GM23338 (cell line): ENCODE measurements at places on chromosomes 7 and 10. TPM values are rescaled to one million over a fixed set of nuclear protein-coding genes. Genes with fewer than 3 reads are reported as not detected.
A peak's percentile ranks its signal among the peaks of the same experiment; 100 is the strongest.

DNA sequence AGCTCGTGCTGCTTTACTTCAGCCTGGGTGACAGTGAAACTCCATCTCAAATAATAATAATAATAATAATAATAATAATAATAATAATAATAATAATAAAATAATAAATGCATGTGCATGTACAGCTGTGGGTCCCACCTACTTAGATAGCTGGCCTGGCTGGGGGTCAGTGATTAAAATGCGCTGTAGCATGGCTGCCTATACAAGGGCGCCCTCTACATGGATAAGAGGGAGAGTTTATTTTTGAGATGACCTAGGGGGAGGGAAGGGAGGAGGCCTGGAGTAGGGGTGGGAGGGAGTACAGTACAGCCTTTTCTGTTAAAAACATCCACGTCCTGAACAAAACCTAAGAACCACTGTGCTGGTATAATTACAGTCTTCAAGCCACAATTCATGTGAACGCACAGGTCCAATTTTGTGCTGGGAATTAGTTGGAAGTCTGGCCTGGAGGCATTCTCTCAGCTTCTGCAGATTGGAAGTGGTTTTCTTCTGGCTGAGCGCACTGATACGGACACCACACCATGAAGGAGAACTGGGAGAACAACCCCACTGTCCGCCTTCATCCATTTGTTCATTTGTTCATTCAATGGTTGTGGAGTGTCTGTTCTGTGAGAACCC lies 146.5 kb downstream of the TMEM178B start:
- DNase-seq, result peak; percentile 75

Gene ZNF804B
- polyA plus RNA-seq, result not detected in 2 replicates

DNA sequence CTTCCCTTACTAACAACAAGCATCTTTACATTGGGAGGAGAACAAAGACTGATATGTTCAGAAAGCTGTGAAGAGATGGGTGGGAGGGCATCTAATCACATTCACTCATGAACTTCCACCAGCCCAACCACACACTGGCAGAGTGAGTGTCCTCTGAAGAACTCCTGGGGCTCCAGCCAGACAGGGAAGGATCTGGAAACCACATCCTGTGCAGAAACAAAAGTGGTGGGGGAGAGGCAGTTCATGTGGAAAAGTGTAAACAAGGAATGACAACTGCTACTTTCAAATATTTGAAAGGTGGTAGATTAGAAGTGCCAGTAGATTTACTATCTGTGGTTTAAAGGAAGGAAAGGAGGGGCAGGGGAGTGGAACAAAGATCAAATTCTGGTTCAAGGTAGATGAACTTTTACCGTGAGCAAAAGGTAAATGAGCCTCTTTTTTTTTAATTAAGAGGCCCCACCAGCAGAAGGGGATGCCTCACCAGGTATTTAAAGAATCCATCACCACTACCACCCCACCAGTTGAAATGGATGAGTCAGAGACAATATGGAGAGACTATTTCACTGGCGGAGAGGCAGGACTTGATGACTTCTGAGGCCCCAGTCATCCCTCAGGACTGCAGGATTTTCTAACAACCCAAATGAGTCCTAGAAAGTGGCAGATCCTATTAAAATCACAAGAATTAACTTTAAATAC lies 34.5 kb downstream of the GOT1 start:
- DNase-seq, result no peak

Gene ARHGEF5
- polyA plus RNA-seq, result 10.2 TPM in 2 replicates

- no peak for DNase-seq
Measured at GRCh38 chr7:3415861-3416312, 114.8 kb downstream of the SDK1 start.

DNA sequence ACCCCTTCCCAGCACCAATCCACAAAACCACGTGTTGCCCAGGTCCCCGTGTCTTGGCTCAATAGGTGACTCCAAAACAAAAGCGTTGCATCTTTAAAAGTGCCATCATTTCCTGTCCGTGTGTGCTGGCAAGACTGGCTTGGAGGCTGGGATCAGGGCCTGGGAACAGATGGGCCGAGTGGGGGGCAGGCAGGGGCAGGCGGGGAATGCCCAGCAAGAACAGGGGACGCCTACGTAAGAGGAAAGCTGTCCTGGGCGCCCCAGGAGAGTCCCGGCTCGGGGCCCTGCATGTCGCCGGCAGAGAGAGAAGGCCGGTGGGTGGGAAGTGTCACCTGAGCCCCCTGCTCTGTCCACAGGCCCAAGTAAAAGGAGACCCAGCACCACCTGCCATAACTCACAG lies 86.5 kb downstream of the PAXIP1 start:
- DNase-seq, result no peak

GRCh38 chr7:157795199-157795598 lies 458.4 kb downstream of the DNAJB6 start:
- DNase-seq, result no peak

Gene STMP1
- polyA plus RNA-seq, result 71.8 and 78.4 TPM in 2 replicates

GRCh38 chr7:128036226-128036940 lies 5.1 kb upstream of the LRRC4 start:
- no peak for DNase-seq

Gene PSD
- 1.9 and 2.7 TPM in 2 replicates for polyA plus RNA-seq

Gene NUDCD3
- 35.0 and 35.7 TPM in 2 replicates for polyA plus RNA-seq

GRCh38 chr10:51716981-51717380 lies 17.6 kb upstream of the CSTF2T start:
- no peak for DNase-seq

Gene GARIN1A
- polyA plus RNA-seq, result 0.10 TPM in 1 of 2 replicates, not detected in the other

GRCh38 chr7:130912862-130913638 lies 179.0 kb upstream of the KLF14 start:
- no peak for DNase-seq

- no peak for DNase-seq
Measured at GRCh38 chr10:498760-499435, 190.6 kb downstream of the DIP2C start.

- DNase-seq, result peak; percentile 24
Measured at GRCh38 chr7:72446591-72447462, 34.7 kb upstream of the CALN1 start.

DNA sequence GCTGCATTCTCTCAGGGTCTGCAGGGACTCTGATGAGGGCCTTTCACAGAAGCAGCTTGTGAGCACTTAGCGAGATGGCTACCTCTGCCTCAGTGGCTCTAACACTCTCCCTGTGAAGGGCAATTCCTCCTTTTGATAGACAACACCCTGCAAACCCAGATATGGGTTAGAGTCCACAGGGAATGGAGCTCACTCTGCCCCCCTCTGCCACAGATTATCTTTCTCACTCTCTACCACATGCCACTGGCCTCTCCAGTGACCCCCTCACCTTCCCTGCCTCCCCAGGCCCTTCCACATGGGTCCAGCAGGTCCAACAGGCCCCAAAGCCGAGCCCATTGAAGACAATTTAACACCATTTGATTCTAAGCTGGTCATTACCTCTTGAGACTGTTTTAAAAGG lies 72.1 kb downstream of the CCDC3 start:
- DNase-seq, result no peak

- no peak for DNase-seq
Measured at GRCh38 chr10:58362027-58362789, 23.0 kb upstream of the TFAM start.

GRCh38 chr7:27647046-27647445 lies 15.6 kb downstream of the HIBADH start:
- no peak for DNase-seq

DNA sequence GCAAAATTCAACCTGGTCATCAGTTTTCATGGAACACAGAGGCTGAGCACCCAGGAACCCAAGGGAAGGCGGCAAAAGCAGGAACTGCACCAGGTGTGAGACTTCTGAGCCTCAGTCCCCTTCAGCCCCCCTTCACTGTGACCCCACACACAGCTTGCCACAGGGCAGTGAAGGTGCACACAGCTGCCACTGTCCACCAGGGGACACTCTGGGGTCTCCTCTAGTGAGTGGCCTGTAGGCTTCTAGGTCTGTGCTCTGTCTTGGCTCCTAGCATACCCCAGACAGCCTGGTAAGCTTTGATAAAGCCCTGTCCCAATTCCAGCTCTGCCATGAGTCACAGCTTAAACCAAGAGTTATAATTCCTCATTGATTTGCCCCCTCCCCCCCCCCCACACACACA lies 12.1 kb downstream of the KCNH2 start:
- peak; percentile 63 for DNase-seq

Gene PAOX
- polyA plus RNA-seq, result 4.1 and 6.1 TPM in 2 replicates

DNA sequence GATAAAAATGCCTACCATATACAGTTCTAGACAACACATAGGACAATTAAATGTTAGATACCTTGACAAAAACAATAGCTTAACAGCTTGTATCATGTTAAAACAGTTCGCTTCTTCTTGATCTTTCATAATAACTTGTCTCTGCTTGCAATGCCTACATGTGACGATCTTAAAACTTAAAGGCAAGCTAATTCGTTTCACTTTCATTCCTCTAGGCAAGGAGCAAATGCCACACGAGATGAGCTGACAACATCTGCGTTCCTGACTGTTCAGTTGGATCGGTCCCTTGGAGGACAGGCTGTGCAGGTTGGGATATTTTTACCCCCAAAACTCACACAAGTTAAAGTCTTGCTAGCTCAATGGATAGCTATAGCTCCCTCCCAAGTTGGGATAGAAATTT lies 51.6 kb upstream of the ARL4A start:
- peak; percentile 19 for DNase-seq

Gene OPTN
- polyA plus RNA-seq, result 11.0 and 13.0 TPM in 2 replicates

DNA sequence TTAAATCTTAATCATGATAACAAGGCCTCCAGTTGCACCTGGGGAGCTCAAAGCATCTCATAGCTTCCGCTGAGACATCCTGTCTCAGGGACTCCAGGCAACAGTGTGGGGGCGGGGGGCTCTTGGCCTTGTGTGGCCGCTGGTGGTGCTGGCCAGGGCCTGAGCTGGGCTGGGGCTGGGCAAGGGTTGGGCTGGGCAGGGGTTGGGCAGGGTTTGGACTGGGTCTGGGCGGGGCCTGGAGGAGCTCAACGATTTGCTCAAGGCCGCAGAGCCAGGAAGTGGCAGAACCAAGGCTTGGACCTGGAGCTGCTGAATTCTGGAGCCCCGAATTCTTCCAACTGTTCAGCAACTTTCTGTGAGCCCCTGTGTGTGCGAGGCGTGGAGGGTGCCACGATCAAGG lies 37.9 kb upstream of the PSMG3 start:
- DNase-seq, result peak; percentile 21
